ENCODE measurements at places on chromosomes 3 and 15.
A peak's percentile ranks its signal among the peaks of the same experiment; 100 is the strongest.

DNA sequence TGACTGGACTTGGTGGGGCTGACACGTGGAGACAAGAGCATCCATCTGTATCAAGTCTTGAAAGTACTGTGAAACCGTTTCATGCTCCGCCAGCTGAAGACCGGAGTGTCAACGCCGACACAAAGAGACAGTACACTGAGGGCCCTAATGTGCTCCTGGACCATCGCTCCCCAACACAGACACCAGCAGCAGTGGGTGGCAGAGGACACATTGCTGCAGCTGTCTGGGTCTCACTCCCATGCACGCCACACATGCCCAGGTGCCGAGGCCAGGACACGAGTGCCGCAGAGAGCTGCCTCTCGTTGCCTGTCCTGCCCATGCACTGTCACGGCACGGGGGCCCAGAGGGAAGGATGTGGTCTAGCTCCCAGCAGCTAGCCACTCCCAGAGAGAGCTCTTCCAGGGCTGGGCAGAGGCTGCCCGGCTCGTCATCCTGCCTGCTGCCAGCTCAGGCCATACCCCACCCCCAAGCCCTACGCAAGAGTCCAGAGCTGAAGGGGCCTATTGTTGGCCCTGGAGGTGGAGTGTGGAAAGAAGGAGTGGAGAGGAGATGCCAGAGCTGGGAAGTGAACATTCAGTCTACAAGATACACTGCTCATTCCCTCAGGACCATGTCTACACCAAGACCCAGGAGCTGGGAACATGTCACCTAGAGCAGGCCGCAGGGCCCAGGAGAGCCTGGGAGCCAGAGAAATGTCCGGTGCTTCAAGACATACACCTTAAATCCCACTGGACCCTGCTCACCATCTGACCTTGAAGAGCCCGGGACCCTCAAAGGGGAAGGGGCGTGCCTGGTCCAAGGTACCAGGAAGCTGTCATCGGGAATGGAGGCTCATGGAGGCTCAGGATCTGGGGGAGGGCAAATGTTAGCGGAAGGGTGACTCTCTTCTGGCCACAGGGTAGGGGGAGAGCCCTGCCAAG, 7.7 kb downstream of the TNK2 start:
- DNase-seq, result no peak

DNA sequence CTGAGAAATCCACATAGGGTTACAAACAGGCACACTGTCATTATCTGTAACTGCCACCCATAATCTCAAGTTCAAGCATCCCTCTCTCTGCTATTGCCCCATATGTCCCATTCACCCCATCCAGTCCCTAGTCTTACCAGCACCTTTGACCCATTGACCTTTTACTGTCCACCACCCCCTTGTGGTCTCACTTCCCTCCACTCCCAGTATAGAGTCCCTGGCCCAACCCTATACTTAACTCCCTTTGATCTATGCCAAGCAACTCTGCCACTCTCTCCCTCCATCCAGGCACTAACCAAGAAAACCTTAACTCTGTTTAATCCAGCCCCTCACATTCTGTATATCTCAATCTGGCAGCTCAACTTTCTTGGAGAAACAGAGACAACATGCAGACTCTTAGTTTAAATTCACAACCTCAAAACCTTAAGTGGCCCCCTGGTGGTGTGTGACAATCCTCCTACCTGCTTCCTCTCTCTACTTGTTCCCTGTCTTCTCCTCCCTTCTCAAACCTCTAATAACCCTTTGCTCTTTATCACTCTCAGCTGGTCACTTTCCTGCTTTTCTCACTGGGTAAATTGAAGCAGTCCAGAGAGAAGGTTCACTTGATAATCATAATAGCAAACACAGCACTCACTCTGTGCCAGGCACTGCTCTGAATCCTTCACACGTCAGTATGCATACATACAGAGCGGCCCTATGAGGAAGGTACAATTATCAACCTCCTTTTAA, 162.7 kb downstream of the STT3B start:
- no peak for DNase-seq

DNA sequence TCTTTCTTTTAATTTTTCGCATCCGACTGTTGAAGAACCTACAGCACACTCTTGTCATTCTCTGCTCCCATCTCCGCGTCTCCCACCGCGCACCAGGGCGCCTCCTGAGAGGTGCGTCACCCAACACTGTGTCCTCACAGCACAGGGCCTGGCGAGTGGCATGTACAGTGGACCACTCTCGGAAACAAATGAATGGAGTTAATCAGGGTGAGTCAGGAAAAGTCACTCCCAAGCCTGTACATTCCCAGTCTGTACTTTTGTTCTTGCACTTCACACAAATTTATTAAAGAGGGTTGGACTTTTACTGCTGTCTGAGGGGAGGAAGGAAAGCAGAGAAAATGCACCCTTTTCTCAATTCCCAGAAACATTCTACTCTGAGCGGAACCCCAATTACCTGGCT, 625 bp downstream of the COL6A6 start:
- no peak for DNase-seq

GRCh38 chr3:45513041-45513440, 81.5 kb upstream of the LIMD1 start:
- DNase-seq, result no peak

DNA sequence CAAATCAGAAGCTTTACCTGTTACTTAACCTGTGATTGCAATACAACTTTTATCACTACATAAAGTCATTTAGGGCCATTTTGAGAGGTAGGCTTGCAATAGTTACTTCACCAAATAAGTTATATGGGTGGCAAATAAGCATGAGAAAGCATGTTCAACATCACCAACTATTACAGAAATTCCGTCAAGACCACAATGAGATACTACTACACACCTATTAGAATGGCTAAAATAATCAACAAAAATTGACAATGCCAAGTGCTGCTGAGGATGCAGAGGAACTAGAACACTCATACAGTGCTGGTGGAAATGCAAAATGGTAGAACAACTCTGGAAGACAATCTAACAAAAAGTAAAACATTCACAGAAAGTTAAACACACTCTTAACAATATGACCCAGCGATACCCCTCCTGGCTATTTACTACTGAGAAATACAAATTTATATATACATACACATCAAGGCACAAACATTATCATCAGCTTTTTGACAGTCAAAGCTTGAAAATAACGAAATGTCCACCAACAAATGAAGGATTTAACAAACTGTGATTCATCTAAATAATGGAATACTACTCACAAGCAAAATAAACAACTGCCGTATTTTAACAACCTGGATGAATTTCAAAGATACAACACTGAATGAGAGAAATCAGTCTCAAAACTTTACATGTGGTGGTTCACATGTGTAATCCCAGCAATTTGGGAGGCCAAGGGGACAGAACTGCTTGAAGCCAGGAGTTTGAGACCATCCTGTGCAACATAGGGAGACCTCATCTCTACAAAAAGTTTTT, 82.9 kb downstream of the MYO9A start:
- no peak for DNase-seq

- no peak for DNase-seq
Measured at GRCh38 chr3:146970236-146970635, 365.1 kb upstream of the PLSCR5 start.

- DNase-seq, result no peak
Measured at GRCh38 chr3:176909044-176909443, 288.2 kb downstream of the TBL1XR1 start.

GRCh38 chr15:66472176-66472999, 25.2 kb downstream of the SNAPC5 start:
- peak; percentile 2 for DNase-seq

- no peak for DNase-seq
Measured at GRCh38 chr3:126961791-126962461, 21.0 kb upstream of the PLXNA1 start.

All from stimulated activated CD8-positive, alpha-beta memory T cell treated with anti-CD3 and anti-CD28 coated beads, Interleukin-2, amount 100 ng/mL, for 1 hour (primary cell).